Hypothalamus (tissue), 51 donors: ENCODE measurements at places on chromosomes 11 and 22.
A peak's percentile ranks its signal among the peaks of the same experiment; 100 is the strongest.

DNA sequence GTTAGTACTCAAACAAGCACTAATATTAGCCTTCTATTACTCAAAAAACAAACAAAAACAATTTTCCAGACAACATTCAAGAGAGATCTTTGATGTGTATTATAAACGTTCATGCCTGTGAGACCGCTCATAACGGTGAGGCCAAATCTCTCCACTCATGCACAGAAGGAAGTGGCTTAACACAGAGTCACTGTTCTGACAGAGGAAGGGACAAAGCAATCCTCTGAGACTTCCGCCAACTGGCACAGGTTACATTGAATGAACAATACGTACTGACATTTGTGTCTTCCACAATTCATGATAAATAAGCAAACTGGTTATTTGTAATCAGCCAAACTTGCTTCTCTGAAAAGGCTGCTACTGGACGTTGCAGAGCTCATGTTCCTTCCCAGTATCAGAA is 30.5 kb downstream of the CHKA start:
- DNase-seq, result peak; percentile 37

- DNase-seq, result no peak
Measured at GRCh38 chr11:65629579-65629978, 8.3 kb upstream of the SIPA1 start.

- no peak for DNase-seq
Measured at GRCh38 chr11:14977101-14977880, 5.1 kb upstream of the CALCA start.

DNA sequence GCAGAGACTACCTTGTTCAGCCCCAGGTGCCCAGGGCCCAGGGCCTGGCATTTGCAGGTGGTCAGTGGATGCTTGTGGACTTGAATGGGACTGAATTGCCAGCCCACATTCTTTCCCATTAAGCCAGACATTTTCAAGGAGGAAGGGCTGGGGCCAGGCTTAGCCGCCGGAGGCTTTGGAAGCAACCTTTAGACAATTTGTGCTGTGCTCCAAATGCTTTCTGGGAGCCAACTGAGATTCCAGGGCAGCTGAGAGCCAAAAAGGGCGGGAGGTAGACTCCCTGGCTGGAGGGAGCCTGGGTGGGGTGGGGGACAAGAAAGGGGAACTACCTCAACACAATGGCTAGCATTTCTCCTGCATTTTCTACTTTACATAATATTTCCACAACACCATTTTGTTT is 54.8 kb upstream of the TIMP3 start:
- DNase-seq, result no peak

DNA sequence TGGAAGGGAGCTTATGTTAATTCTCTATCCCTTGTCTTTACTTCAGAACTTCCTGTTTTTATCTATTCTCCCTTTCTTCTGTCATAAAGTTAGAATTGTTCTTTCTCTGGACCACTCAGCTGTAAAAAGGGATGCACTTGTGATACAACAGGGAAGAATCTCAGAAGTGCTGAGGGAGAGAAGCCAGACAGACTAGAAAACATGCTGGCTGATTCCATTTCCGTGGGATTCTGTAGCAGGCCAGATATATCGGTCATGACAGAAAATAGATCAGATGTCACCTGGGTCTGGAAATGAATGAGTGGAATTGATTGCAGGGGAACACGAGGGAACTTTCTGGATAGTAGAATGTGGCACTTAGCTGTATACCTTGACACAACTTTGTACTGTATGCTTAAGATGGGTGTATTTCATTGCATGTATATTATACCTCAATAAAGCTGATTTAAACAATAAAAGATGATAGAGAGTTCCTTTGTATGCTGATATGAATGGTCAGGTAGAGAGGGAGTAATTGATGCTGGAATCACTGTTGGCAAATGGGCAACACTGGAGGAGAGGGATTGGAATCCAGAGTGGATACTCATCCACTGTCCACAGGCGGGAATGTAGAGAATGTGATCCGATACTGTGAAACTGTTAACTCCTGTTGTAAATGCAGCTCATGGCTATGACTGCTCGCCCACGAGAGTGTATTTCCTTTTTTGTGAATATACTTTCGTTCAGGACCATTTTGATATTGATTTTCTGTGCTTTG is 59.6 kb downstream of the ATXN10 start:
- no peak for DNase-seq

DNA sequence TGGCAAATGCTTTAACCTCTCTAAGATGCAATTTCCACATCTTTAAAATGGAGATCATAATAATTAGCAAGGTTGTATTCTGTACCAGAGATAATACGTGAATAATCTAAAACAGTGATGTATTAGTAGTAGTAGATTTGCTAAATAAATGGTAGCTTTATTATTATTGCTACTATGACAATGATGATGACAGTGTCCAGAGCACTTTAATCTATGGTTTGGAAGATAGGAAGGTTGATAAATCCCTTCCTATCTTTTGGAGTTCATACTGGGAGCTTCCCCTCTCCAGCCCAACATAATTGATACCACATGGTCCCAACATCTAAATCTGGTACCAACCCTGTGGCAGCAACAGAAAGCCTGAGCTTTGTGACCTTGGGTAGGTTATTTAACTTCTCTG is 267.8 kb downstream of the FAT3 start:
- no peak for DNase-seq

- DNase-seq, result no peak
Measured at GRCh38 chr11:44270403-44271273, 39.3 kb downstream of the ALX4 start.

DNA sequence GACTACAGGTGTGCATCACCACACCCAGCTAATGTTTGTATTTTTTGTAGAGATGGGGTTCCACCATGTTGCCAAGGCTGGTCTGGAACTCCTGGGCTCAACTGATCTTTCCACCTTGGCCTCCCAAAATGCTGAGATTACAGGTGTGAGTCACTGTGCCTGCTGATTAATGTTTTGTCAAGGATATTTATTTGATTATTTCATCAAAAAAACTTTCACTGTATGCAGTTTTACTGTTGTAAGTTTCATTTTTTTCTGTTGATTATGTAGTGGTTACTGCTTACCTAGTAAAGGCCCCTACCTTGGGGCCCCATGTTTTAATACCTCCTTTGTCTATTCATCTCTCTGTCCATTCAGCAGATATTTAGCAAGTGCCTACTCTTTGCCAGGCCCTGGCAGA is 16.7 kb upstream of the FAM168A start:
- DNase-seq, result no peak

DNA sequence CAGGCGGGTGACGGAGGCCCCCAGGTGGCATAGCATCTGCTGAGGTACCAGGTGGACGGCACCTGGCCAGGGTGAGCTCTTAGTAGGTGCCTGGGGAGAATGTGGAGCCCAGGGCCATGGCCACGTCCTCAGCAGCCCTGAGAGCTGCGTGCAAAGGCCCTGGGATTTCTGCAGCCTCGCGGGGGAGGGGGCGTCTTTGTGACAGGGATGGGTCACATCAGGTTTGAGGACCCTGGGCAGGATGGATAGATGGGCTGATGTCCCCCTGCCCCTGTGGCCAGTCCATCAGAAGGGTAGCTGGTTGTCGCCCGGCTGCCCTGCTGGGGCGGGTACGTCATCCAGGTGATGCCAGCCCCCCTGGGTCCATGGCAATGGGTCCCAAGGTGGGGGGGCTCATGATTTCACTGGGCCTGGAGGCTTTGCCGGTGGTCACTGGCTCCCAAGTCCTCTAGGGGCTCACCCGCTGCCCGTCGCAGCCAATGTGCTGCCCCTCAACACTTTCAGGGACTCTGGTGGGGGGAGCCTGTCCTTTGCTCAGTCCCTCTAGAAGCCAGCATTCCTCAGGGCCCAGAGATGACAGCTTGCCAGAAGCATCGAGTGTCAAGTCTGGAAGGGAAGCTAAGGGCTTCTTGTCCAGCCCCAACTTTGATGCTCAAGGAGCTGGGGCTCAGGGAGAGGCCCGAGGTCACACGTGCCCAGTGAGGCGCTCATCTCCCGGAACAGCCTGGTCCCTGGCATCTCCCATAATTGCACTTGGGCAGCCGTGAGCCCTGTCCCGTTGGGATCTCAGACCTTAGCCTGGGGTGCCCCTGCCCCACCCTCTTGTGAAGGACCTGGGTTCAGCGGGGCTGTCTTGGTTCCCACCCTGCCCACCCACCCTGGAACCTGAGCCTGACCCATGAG is 777 bp downstream of the TBX10 start:
- no peak for DNase-seq

- DNase-seq, result no peak
Measured at GRCh38 chr11:120141113-120141767, 3.3 kb upstream of the TRIM29 start.

DNA sequence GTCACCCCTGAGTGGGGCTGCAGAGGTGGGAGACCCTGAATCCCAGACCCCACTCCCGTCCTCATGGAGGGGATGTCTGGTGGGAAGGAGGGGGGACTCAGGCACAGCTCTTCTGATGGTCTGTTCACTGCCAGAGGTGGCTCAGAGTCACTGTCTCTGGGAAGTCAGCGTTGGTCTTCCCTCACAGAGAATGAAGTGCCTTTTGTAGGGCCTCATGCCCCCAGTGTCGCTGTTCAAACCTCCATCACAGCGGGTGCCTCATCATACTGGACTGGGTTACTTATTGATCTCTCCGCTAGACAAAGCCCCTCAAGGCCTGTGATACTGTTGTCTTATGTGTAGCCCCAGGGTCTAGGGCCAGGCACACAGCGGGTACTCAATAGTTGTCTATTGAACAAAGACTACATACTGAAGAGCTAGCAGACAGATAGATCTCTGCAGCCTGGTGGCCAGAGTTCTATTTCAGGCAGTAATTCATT is 41.3 kb downstream of the CD6 start:
- DNase-seq, result no peak

GRCh38 chr11:15993345-15993744 is 363.0 kb downstream of the SOX6 start:
- DNase-seq, result no peak

GRCh38 chr22:48702573-48703264 is 1125.0 kb downstream of the BRD1 start:
- DNase-seq, result peak; percentile 78

GRCh38 chr11:65398362-65398910 is 12.0 kb downstream of the FRMD8 start:
- no peak for DNase-seq

DNA sequence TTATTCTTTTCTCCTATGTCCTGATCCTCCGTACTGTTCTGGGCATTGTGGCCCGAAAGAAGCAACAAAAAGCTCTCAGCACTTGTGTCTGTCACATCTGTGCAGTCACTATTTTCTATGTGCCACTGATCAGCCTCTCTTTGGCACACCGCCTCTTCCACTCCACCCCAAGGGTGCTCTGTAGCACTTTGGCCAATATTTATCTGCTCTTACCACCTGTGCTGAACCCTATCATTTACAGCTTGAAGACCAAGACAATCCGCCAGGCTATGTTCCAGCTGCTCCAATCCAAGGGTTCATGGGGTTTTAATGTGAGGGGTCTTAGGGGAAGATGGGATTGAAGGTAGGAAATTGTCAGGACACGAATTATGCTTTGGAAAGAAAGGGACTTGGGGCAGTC is 843 bp downstream of the OR51T1 start:
- no peak for DNase-seq

DNA sequence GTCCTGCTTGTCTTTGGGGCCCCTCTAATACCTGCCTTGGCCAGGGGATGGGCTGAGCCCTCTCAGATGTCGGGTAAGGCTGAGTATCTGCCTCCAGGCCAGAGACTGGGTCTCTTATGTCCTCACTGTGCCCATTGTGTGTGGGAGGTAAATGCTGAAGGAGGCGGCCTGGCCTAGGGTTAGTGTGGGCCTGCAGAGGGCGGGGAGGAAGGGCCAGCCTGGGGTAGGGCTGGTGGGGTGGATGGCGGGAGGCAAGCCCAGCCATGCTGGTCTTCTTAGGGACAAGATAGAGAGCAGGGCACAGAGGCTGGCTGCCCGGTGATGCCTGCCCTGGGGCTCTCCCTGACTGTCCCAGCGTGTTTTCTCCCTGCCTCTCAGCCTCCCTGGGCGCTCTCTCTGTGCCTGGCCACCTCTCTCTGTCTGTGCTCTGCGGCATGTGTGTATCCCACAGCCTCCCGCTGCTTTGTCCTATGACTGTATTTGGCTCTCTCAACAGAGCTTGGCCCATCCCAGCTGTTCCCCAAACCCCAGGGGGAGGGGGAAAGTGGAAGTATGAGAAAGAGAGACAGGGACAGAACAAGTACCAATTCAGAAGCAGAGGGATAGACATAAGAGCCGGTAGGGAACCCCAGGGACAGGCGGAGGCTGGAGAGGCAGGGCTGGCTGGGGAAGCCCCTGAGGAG is 57.0 kb downstream of the PDE2A start:
- DNase-seq, result peak; percentile 23

- no peak for DNase-seq
Measured at GRCh38 chr11:99188221-99188620, 167.5 kb downstream of the CNTN5 start.

DNA sequence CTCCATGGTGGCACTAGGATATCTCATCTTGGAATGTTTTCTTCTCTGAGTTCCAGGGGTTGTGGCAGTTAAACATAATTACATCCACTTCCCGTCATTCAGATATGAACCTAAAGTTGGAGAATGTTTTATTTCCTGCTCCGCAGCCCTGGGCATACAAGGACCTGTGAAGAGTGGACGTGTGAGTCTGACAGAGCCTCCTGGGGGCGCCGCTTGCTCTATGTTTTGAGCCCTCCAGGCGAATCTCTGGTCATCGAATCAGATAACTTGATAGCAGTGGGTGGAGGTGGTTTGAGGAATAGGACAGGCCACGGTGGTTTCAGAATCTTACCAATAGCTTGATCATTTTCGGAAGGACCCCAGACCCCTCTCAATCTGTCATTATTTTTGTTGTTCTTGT is 174.2 kb downstream of the NTM start:
- no peak for DNase-seq

GRCh38 chr22:47056776-47057470 is 294.5 kb downstream of the TBC1D22A start:
- DNase-seq, result no peak

GRCh38 chr11:35723493-35723892 is 60.9 kb downstream of the TRIM44 start:
- no peak for DNase-seq

- no peak for DNase-seq
Measured at GRCh38 chr11:25408146-25408545, 911.3 kb downstream of the LUZP2 start.

GRCh38 chr11:8261291-8261690 is 2.4 kb downstream of the LMO1 start:
- DNase-seq, result no peak

GRCh38 chr11:46723359-46723680 is 4.3 kb downstream of the F2 start:
- DNase-seq, result no peak

- no peak for DNase-seq
Measured at GRCh38 chr11:61952882-61953281, 2.7 kb downstream of the BEST1 start.

- no peak for DNase-seq
Measured at GRCh38 chr11:117538263-117539135, 210.8 kb downstream of the CEP164 start.
